ENCODE measurements at places on chromosomes 1 and 21.

DNA sequence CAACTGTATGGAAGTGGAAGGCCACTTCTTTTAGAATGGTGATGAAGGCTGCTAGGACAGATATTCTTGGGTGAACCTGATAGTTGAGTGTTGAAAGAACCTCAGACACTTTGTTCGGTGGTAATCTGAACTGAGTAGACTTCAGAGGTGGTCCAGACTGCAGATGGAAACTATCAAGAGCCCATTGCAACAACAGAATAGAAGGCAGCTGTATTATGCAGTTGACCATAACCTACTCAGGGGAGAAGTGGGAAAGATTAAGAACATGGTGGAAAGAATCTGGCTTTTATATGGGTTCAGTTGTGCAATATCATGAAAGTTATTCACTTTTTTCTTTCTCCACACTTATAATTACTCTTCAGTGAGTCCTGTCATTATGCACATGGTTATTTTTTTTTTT is 194.0 kb downstream of the KCNK2 start:
- DNase-seq, result no peak

DNA sequence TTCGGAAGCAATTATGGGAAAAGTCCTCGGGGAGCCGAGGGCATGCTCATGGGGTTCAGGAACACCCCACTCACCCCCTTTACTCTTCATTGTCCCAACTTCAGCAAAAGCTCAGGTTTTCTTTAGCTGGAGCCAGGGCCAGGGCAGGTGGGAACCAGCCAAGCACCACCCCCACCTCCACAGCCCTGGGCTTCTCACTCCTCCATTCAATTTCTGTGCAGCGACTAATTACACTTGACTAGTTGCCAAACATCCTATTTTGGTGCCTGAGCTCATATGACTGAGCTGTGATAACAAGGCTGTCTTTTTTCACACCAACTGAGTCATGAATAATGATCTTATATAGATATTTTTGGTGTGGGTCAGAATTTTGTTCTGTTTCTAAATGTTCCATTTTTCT is 257.2 kb upstream of the AJAP1 start:
- DNase-seq, result no peak

GRCh38 chr1:14137411-14138134 is 437.6 kb downstream of the PRDM2 start:
- DNase-seq, result peak; percentile 78

- DNase-seq, result no peak
These were observed 111.4 kb downstream of the HLX start for GRCh38 chr1:220990427-220991339.

DNA sequence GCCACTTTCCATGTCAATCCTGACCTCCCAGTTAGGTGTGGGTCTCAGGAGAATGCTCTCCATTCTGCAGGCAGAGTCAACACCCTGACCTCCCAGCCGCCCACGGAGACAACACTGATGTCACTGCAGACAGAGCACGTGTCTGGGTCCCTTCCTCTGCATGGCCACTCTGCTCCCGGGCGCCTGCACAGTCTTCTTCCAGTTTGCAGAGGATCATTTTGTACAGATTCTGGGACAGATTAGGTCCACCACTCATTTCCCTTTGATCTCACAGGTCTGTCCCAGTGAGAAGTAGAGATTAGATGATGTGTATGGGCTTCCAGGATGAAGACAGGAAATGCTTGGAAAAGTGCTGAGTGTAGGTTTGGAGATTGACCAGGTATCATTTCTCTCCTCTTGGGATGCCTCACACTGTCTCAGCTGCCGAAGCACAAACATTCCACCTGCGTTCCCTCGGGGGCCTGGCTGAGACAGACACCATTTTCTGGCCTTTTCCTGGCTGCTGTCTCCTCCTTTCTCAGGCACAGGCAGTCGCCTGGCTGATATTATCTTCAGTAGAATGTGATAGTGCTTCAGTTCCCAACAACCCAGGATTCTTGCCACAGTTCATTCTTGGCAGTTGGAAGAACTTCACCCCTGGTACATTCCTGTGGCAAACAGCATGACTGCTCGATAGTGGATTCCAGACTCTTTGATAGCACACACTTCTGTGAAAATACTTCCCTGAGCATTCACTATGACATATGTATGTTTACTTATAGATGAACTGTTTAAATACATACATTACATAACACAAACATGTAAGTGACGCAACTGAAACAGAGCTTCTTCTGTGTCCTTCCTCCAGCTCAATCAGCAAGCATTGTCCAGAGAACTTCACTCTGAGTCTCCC is 7.9 kb downstream of the MYBPHL start:
- no peak for DNase-seq

DNA sequence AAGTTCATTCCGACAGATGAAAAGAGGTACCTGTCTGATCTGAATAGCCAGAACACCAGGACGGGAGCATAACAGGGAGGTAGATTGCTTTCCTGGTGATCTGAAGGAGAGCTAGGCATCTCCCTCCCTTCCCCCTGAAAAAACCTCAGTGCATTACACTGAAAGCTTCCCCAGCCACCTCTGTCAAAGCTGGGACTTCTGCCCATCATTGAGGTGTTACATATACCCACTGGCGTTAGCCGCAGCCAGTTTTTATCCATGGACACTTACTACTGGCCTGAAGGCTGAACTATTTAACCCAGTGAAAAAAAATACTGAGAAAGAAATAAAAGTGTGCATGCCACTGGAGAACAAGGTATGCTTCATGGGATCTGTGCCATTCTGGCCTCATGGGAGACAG is 568.3 kb upstream of the ADAMTS5 start:
- DNase-seq, result no peak

DNA sequence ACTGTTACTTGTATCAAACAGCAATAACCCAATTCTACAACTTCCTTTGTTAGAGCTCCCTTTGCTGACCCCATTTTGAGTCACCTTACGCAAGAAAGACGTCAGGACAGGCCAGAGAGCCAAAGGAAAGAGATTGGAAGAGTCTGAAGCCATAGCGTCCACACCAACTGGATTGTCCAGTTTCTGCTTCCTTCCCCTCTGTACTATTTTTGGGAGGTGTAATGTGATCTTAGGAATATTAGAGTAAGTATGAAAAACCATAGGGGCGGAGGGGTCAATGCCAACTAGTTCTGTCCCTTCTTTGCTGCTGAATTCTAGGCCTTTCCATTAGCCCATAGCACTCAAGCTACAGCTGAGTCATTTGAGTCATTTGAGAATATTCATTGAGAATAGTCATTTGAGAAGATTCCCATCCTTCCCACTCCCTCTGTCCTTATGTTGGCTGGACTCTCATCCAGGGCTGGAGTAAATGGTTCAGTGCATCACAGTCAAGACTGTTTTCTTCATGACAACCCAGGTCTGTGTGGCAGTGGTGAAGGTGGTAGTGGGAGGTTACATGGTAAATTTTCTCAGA is 14.8 kb upstream of the NFIA start:
- DNase-seq, result no peak

DNA sequence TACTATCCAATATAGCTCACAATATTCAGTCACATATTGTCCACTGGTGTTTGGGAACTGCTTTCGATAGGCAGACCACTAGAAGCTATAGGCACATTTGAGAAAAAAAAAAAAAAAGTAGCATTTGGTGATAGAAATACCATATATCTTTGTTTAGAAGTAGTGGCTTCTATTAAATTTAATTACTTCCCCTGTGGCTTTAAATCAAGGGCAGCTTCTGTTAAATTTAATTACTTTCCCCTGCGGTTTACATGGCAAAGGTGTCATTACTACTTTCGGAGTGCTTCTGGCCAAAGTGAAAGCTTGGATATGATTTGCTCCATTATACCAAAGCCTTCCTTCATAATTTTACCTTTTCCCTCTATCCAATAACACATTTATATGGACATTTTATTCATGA is 229.9 kb downstream of the TTLL7 start:
- no peak for DNase-seq

GRCh38 chr1:52769346-52770033 is 43.2 kb downstream of the ZYG11B start:
- no peak for DNase-seq

- no peak for DNase-seq
These were observed 116.7 kb downstream of the RHOU start for GRCh38 chr1:228852024-228852423.

DNA sequence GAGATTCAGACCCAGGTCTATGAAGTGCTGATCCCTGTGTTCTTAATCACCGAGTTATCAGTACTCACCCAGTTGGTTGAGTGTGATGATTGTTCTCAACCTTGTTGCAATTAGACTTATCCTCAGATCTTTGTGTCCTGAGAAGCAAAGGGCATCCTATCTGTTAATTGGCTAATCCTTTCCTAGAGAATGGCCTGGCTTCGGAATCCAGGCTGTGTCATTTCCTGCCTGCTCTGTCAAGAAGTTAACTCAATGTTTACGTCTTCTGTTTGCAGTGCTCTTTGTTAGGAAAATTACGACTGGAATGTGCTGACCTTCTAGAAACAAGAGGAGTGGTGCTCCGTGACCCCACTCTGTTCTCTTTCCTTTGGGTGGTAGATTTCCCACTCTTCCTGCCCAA is 14.7 kb downstream of the GAS5 start:
- DNase-seq, result no peak

Measured in keratinocyte (primary cell).